ENCODE measurements at places on chromosomes 12 and 14.

DNA sequence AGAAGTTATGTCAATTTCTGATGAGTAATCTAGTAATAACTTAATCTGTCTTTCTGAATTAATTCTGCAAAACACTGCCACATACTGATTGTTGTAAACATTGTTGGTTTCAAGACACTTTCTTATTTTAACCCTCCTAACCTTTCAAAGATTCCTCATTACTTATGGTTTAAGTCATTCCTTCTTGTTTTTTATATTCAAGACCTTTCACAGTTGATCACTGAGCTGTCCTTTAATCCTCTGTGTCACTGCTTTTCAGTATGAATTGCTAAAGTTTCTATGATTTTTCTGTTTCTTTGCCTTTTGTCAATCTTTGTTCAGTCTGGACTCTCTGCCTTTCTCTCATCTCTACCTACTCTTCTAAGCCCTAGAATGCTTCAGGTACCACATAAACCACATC lies 164.7 kb downstream of the RAD51B start:
- no peak for DNase-seq

DNA sequence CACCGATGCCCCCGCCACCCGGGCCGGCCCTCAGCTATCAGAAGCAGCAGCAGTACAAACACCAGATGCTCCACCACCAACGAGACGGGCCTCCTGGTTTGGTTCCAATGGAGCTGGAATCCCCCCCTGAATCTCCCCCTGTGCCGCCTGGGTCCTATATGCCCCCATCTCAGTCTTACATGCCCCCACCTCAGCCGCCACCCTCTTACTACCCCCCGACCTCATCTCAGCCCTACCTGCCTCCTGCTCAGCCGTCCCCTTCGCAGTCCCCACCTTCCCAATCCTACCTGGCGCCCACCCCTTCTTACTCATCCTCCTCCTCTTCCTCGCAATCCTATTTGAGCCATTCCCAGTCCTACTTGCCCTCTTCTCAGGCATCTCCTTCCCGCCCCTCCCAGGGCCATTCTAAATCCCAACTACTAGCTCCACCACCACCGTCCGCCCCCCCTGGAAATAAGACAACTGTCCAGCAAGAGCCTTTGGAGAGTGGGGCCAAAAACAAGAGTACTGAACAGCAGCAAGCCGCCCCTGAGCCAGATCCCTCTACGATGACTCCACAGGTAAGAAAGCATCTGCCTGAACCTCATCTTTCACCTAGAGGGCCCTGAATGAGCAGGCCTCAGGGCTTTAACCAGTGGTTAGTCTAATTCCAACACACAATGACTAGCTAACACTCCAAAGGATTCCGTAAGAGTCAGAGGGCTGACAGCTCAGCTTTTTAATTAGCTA lies 851 bp downstream of the YLPM1 start:
- peak; percentile 40 for DNase-seq

GRCh38 chr12:71691504-71692129 lies 5.7 kb downstream of the TMEM19 start:
- DNase-seq = peak; percentile 42

DNA sequence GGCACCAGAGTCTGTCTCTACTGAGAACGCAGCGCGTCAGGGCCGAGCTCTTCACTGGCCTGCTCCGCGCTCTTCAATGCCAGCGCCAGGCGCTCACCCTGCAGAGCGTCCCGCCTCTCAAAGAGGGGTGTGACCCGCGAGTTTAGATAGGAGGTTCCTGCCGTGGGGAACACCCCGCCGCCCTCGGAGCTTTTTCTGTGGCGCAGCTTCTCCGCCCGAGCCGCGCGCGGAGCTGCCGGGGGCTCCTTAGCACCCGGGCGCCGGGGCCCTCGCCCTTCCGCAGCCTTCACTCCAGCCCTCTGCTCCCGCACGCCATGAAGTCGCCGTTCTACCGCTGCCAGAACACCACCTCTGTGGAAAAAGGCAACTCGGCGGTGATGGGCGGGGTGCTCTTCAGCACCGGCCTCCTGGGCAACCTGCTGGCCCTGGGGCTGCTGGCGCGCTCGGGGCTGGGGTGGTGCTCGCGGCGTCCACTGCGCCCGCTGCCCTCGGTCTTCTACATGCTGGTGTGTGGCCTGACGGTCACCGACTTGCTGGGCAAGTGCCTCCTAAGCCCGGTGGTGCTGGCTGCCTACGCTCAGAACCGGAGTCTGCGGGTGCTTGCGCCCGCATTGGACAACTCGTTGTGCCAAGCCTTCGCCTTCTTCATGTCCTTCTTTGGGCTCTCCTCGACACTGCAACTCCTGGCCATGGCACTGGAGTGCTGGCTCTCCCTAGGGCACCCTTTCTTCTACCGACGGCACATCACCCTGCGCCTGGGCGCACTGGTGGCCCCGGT lies at the start of gene PTGDR:
PTGDR (plus strand) TSS at position 198 of the 778 bp plus-strand sequence; CDS start at position 315, 117 bp downstream.
- no peak for DNase-seq

GRCh38 chr12:76449583-76449982 lies 101.4 kb upstream of the BBS10 start:
- no peak for DNase-seq

- no peak for DNase-seq
Observed at GRCh38 chr12:30643366-30643765, 52.3 kb downstream of the IPO8 start.

GRCh38 chr12:115355301-115355700 lies 671.3 kb upstream of the TBX3 start:
- no peak for DNase-seq

DNA sequence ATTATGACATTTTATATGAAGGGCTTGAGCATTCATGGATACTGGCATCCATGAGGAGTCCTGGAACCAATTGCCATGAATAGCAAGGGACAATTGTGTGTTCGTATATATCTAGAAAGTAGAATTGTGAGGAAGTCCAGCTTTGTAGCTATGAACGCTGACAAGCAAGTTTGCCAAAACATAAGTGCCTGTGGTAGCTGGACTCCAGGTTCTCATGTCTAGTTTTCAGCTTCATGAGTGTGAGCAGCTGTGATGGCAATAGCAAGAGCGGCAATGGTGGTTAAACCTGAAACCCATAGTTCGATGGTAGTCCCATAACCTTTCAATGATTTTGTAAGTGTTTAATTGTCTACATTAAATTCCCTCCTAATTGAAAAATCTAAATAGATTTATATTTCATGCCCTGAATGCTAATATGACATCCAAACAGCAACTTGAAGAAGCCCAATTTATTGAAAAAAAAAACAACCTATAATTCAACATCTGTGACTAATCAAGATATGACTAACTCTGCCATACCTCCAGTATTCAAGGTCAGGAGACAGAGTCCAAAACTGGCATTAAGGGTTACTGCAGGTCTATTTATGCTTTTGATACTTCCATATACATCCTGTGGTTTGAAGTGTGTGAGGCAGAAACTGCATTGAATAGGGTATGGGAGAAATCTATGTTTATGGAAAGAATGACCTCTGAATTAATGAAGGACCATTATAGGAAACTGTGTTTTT lies 50.3 kb upstream of the PCED1B start:
- DNase-seq = no peak

- peak; percentile 23 for DNase-seq
Observed at GRCh38 chr14:28764257-28765160, 2.1 kb upstream of the FOXG1 start.

DNA sequence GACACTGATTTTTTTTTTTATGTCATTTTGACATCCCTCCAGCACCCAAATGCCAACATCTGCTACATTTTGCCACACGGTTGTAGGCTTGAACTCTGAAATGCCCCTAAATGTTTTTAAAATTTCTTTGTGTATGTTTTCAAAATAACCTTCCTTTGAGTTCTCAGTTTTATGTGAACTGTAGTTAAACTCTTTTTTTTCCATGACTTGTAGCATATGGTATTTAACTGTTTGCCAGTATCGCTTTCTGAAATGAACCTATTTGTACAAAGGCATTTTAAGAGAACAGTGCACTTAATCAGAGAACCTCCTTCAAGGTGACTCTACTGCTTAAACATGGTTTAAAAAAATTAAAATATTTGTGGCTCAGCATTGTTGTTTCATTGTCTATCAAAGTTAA lies 61.5 kb downstream of the PDE3A start:
- DNase-seq = peak; percentile 41

GRCh38 chr14:93108105-93108504 lies 7.6 kb downstream of the ITPK1 start:
- no peak for DNase-seq

GRCh38 chr14:75821831-75822521 lies 159.8 kb downstream of the TGFB3 start:
- DNase-seq = no peak

DNA sequence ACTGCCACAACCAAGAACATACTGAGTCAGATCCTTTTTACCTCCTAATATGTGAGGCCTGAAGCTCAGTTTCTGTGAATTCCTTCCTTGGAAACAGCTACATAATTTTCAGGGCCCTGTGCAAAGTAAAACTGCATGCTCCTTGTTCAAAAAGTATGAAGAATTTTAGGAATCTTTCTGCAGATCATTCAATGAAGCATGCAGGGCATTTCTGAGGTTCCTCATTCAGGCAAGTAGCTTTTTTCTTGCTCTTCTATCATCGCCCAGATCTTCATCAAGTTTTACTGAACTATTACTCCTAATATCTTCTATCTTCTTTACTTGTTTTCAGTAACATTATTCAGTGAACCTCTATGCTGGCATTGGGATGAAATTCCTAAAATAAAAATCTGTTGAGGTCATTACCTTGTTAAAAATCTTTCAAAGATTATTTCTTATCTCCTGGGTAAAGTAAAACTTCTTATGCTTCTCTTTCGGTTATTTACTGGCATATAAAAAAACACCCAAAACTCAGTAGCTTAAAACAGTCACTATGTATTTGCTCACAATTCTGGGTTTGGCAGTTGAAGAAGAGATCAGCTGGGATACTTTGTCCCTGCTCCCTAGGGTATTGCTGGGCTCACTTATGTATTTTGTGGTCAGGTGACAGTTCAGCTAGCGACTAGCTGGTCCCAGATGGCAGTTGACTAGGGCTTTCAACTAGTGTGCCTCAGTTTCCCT lies 42.6 kb upstream of the KRR1 start:
- no peak for DNase-seq

- no peak for DNase-seq
Observed at GRCh38 chr14:52735921-52736489, 6.0 kb downstream of the STYX start.

- DNase-seq = peak; percentile 46
Observed at GRCh38 chr12:107318806-107319532, 225.6 kb upstream of the CRY1 start.

GRCh38 chr14:61288720-61289119 lies 7.6 kb upstream of the TMEM30B start:
- DNase-seq = no peak

Measured in tongue (tissue), 3 donors.